ENCODE measurements at places on chromosomes 12 and 14.

- no peak for DNase-seq
These were observed 185.6 kb downstream of the TMEM121 start for GRCh38 chr14:105711841-105712460.

GRCh38 chr12:24913130-24913529, 35.8 kb downstream of the BCAT1 start:
- no peak for DNase-seq

- DNase-seq = no peak
These were observed 2.9 kb downstream of the KRT2 start for GRCh38 chr12:52649066-52649465.

DNA sequence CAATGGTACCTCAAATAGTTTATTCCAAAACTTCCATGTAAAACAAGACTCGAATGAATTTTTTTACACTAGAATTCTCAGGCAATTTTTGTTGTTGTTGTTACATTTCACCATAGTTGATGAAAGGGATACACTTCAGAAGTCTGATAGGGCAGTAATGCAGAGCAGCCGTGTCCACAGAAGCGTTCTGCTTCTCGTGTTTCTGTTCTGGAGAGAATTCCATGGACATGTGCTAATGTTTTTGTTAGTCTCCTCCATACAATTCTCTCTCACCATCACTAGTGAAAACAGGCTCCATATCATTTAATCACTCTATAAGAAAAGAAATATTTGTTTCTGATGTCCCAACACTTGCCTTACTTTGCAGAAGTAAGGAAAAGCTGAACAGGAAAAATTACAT, 606.1 kb downstream of the SLC16A7 start:
- DNase-seq = no peak

- DNase-seq = no peak
These were observed 493.8 kb downstream of the NPAS3 start for GRCh38 chr14:33432407-33433023.

- DNase-seq = no peak
These were observed 86.9 kb downstream of the ATP23 start for GRCh38 chr12:58028294-58028693.

- no peak for DNase-seq
These were observed 11.7 kb upstream of the SERPINA6 start for GRCh38 chr14:94334872-94335271.

GRCh38 chr14:89351221-89351515, 65.9 kb downstream of the FOXN3 start:
- DNase-seq = no peak

DNA sequence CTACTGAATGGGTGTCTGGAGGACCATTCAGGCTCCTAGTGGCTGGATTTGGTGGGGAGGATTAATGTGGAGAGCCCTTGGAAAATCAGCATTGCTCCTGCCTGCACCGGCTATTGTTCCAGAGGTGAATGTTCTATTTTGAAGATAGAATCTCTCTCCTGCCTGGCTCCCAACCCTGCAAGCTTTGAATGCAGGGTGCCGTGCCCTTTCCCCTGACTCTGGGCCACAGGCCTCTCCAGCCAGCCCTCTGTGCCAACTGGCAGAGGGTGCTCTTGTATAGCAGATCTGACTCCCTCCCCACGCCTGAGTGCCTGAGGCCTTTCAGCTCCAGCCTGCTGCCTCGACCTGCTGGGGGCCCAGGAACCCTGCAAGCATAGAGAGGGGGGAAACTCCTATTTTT, 106.8 kb downstream of the TMEM260 start:
- no peak for DNase-seq

- no peak for DNase-seq
These were observed 61.2 kb downstream of the SLC38A1 start for GRCh38 chr12:46207644-46208043.

DNA sequence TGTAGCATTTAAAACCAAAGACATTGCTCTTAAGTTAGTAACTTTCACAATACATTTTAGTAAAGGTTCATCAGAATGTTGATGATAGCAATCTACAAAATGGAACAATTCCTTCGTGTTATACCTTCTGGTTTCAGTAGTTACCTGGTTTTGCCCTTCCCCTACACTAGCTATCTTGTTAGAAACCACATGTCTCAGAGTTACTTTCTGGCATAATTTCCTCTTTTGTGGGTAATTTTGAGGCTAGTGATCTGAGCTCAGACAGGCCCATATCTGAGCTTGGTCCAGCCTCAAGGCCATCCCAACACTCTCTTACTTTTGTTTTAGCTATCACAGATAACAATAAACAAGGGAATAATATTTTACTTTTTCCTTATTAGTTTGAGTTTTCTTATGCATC, 196.9 kb downstream of the KITLG start:
- no peak for DNase-seq

- no peak for DNase-seq
These were observed 3.9 kb upstream of the POC1B start for GRCh38 chr12:89529738-89530137.

DNA sequence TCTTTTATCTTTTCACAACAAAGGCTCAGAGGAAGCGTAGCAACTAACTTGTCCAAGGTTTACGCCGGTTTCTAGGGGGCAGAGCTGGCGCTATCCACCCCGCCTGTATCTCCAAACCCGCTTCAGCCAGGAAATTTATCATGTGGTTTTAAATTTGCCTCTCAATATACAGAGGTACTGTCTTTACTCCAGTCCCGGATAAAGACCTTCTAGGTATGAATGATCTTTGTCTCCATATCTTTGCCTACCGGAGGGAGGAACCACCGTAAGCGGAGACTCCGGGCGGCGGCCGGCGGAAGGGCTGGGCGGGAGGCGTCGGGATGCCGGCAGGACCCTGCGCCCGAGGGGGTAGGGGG, 693 bp upstream of the RIMKLB start:
- DNase-seq = no peak

- DNase-seq = no peak
These were observed 103.5 kb upstream of the HIF1A start for GRCh38 chr14:61591862-61592261.

DNA sequence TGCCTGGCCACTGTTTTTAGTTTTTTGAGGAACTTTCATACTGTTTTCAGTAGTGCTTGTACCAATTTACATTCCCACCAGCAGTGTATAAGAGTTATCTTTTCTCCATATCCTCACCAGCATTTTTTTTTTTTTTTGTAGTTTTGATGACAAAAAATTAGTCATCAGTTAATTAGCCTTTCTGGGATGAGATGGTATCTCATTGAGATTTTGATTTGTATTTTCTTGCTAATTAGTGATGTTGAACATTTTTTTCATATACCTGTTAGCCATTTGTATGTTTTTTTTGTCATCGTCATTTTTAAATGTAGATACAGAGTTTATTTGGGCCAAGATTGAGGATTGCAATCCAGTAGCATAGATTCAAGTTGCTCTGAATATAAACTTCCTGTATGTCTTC, 19.3 kb downstream of the TBC1D15 start:
- DNase-seq = no peak

GRCh38 chr14:55272387-55272786, 1.2 kb downstream of the FBXO34 start:
- no peak for DNase-seq

DNA sequence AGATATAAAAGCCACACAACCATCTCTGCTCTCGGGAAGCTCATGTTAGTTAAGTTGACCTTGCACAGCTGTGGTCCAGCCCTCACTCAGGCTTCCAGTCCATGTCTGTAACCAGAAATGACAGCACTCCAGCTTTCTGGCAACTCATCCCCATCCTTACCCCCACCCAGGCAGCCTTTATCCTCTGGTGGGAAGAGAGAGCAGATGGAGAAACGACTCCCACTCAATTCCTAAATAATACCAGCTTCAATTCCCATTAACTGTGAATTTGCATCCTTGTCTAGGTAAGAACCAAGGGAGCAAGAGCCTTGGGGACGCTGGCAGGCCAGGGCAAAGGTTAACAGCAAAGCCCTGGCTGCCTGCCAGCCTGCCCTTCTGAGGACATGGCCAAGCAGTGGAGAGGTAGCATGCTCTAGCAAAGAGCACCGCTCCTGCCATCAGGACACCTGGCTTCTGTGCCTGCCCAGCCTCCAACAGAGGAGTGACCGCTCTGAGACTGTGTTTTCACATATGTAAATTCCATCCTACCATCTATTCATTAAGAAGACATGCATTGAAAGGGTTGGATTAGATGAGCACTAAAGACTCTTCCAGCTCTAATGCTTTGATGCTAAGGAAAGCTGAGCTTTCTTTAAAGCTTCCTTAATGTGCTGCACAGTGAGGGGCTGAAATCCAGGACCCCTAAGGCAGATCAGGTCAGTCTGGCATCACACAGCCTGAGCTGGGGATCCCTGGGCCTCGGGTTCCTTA, 236.1 kb downstream of the GRIN2B start:
- DNase-seq = no peak

DNA sequence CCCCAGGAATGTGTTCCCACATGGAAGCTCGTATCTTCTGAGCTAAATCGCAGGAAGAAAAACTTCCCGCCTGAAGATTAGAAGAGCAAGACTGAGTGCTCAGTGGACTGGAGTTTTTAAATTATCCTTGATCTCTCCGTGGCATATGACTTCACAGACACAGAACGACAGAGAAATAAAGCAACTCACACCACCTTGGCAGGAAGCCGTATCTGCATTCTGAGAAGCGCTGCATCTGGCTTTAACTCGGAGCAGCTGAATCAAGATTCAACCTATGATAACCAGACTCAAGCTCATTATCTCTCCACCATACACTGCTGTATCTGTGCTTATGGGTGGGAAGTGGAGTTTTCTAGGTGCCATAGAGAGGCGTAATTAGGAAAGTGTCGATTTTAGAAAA, 1482.7 kb downstream of the AACS start:
- DNase-seq = no peak

GRCh38 chr14:94213021-94213420, 38.9 kb downstream of the PPP4R4 start:
- DNase-seq = no peak

GRCh38 chr14:41146391-41146790, 460.3 kb upstream of the LRFN5 start:
- DNase-seq = no peak

- no peak for DNase-seq
These were observed 81.5 kb downstream of the DPF3 start for GRCh38 chr14:72812292-72812851.

DNA sequence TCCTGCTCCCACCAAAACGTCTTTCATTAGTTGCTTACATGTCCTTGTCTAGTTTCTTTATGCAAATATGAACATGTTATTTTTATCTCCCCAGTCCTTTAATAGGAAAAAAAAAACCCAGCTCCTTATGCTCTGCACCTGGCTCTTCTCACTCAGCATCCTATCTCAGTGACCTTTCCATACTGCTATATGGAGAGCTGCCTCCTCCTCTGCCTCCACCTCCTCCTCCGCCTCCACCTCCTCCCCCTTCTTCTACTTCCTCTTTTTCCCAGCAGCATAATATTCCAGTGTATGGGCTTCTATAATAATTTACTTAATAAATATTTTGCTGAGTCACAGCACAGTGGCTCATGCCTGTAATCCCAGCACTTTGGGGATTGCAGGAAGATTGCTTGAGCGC, 31.5 kb downstream of the ABCB9 start:
- no peak for DNase-seq

All from activated CD4-positive, alpha-beta T cell treated with anti-CD3 and anti-CD28 coated beads, Interleukin-2, amount 50 U/mL, for 4 hours (primary cell).